ENCODE measurements at places on chromosomes 1 and 21.

GRCh38 chr21:15722591-15723324 is 7.0 kb upstream of the USP25 start:
- DNase-seq: no peak

- no peak for DNase-seq
Observed at GRCh38 chr1:51131185-51131584, 29.2 kb downstream of the C1orf185 start.

DNA sequence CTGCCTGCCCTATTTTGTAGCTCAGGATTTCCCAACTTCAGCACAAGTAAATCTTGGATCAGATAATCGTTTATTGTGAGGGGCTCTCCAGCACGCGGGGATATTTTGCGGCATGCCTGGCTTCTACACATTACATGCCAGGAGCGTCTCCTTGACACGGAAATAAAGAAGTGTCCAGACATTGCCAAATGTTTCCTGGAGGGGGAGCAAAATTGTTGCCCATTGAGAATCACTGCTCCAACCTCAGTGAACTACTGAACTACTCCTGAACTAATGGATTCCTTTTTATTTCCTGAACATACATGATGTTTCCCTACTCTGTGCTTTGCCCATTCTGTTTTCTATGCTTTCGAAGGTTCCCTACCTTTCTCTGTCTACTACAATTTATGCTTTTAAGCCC is 1359.1 kb upstream of the ADGRL2 start:
- DNase-seq: no peak

DNA sequence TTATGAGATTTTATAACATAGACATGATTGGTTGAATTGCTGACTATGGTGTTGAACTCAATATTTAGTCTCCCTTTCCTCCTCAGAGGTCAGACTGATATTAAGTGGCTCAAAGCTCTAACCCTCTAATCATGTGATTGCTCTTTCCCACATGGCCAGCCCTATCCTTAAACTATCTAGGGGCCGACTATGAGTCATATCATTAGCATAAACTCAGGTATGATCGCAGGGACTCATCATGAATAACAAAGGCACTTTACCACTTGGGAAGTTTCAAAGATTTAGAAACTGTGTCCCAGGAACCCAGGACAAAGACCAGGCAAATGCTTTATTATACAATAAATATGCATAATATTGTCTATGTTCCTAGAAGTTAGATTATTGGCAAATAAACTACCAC is 894.6 kb upstream of the NEGR1 start:
- DNase-seq: no peak

DNA sequence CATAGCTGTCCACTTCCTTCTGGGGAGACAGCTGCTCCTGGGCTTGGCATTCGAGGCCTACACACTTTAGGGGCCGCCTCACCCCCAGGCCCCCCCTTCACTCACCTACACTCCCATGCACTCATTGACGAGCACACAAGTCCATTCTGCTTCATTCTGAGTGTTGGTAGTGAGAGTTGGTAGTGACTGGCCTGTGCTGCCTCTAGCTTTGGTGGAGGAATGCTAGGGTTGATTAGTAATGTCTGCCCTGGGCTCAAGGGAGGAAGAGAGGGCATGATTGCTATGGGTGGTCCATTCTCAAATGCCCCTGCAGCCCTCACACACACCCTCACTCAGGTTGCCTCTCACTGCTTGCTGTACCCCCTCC is 30.4 kb downstream of the TRIM11 start:
- DNase-seq: no peak

DNA sequence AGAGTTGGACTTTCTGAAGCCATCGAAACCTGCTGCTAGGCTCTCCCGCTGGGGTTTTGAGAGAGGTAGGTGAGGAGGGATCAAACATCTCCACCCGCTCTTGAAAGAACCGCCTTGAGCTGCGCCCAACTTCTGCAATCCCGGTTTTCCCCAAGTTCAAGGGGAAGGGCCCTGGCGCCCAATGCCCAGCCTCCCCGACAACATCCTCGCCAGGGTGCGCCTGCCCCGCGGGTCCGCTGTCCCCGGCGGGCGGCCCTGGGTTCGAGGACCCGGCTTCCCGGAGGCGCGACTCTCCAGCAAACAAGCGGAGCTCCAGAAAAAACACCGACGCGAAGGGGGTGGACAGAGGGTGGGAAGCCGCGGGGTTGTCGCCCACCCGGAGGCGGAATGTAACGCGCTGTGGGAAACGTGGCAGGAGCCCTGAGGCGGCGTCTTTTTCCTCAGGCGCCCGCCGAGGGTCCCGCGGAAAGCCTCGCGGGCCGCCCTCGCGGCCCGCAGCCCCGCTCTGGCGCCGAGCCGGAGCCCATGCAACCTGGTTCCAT is 607 bp downstream of the BTG3 start:
- DNase-seq: peak; percentile 32

DNA sequence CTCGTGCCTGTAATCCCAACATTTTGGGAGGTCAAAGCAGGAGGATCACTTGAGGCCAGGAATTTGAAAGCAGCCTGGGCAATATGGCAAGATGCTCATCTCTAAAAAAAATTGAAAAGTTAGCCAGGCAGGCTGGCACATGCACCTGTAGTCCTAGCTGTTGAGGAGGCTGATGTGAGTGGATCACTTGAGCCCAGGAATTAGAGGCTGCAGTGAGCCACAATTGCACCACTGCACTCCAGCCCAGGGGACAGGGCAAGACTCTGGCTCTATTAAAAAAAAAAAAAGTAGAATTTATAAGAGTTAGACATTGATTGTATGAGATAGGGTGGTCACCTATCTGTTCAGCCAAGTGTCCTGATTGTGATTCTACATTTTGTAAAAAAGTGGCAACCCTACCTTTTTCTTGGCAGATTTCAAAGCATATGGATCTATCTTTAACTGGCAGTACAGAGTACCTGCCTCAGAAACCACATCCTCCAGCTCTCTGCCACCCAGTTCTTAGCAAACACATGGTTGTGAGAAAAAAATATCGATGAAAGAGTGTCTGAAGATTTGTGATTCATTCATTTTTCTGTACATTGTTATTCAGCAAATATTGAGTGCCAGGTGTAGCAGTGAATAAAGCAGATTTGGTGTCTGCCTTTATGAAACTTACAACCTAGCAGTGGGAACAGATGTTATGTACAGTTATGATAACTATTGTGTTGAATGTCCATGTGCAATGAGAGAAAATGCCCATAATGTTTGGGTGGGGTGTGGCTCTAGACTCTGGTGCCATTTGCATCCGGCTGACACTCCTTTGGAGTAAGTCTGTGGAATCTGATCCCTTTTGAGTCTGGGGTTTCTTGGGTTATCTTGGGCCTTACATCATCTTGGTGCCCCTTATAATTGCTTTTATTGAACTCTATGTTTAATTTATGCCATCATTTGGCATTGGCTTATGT is 82.5 kb downstream of the ST3GAL3 start:
- DNase-seq: no peak

DNA sequence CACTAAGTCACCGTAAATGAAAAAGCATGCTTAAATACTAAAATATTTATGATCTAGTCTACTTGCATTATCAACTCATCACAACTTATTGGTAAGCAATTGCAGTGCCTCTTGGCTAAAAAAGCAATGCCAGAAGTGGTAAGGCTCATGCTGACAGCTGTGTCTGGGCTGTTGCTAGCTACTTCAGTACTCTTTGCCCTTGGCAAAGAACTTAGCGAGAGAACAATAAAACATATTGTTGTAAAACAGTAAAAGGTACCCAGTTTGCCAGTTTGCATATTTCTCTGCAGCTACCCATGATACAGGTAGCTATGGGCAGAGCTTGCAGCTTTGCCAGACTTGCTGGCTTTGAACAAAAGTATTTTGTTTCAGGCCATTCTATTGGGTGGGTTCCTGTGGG is 73.1 kb downstream of the ATP6V1G3 start:
- no peak for DNase-seq

DNA sequence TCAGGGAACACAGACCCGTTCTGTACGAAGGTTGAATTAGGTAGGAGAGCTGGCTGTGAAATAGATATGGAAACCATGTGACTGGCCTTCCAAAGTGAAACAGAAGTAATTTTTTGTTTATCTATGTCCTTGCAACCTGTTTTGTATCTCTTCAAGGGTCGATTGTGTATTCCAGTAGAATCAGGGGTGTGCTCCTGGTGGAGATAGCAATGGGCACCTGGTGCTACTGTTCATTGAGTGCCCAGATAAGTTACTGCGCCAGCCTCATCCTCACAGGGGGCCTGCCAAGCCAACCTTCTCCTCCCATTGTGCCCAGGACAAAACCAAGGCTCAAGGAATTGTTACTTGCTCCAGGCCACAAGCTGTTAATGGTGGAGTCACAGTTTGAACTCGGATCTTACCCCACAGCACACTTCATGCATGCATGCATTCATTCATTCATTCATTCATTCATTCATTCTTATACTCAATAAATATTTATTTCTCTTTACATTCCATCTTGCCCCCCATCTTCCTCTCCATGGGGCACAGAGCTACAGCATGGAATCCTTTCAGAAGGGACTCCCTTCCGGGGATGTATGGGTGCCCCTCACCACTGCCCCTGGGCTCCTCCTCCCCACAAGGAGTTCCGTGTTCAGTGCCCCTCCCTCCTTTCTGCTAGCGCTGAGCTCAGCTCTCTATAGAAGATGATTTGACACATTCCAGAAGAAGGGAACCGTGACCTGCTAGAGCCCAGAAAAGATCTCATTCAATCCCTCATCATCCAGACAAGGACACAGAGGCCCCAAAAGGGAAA is 24.0 kb downstream of the ADORA1 start:
- DNase-seq: no peak

DNA sequence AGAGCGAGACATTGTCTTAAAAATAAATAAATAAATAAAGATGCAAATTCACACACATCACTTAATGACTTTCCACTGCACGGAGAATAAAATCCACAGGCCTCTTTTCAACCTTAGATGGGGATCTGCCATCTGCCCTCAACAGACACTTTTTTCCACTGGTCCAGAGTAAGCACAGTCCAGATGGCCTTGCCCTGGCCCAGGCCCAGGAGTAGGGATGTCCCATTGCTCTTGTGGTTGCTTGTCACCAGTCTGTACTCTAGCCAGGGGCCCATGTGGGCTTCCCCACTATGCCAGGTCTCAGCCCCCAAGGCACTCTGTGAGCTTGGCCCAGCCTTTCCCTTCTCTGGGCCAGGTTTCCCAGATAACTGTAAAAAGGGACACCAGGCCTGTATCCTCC is 17.4 kb downstream of the PLOD1 start:
- no peak for DNase-seq

- no peak for DNase-seq
Observed at GRCh38 chr1:186662752-186663151, 17.5 kb downstream of the PTGS2 start.

GRCh38 chr1:228990906-228991569 is 255.8 kb downstream of the RHOU start:
- DNase-seq: no peak

GRCh38 chr1:187474336-187474735 is 645.6 kb downstream of the PLA2G4A start:
- no peak for DNase-seq

- peak; percentile 90 for DNase-seq
Observed at GRCh38 chr1:146036965-146037646, 15.6 kb upstream of the HJV start.

GRCh38 chr1:233863901-233864545 is 40.5 kb upstream of the SLC35F3 start:
- DNase-seq: no peak

GRCh38 chr21:36757196-36757595 is 58.3 kb downstream of the SIM2 start:
- no peak for DNase-seq

DNA sequence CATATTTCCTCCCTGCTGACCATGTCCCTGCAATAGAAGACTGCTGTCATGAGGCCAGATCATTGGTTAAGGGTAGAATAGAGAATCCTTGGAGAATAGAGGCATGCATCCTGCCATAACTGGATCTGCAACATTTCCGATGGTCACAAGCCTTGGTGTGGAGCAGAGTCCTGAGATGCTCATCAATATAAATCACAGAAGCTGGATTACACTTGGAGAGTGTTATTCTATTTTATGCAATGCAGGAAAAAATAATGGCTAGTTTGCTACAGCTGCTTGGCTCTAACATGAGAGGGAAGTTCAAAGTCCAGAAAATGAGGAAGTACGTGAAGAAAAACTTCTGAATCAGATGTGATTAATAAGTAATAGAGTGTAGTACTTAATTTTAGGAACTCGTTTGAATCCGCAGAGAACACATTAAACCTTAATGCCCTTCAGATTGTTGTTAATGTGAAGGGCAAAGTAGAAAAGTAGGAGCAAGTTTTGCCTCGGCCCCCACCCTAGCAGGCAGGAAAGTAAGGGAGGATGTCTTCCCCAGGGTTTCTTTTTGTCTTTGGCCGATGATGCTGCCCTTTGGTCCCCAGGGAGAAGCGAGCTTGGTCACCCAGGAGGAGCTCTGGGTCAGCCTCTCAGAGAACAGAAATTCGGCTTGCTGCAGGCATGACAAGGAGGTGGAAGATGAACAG is 59.5 kb downstream of the KCNK1 start:
- no peak for DNase-seq

- no peak for DNase-seq
Observed at GRCh38 chr1:109937738-109938137, 27.1 kb downstream of the CSF1 start.

DNA sequence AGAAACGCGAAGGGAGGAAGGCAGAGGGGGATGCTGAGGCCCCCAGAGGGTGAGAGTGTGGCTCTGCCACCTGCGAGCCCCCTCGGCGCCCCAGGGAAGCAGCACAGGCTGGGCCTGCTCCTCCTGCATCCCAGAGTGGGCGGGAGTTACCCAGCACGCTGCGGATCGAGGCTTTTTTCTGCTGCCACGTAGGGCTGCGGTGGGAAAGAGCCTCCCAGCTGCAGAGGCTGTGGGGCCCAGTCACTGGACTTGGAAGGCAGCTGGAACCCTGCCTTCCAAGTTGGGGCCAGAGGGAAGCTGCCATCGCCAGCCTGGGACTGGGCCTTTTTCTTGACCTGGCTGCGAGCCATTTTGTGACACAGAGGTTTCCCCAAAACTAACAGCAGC is 2.3 kb upstream of the GRIK3 start:
- no peak for DNase-seq

DNA sequence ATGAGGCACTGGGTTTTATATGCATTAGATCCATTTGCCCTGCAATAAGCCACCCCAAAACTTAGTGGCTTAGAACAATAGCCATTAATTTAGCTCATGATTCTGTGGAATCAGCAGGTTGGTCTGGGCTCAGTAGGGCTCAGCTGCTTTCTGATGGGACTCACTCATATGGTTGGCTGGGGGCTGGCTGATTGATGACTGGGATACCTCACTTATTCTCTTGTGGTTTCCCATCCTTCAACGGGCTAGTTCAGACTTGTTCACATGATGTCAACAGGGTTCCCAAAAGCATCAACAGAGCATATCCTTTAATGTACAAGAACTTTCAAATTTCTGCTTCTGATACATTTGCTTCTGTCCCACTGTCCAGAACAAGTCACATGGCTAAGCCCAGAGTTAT is 43.2 kb downstream of the DNM3 start:
- no peak for DNase-seq

DNA sequence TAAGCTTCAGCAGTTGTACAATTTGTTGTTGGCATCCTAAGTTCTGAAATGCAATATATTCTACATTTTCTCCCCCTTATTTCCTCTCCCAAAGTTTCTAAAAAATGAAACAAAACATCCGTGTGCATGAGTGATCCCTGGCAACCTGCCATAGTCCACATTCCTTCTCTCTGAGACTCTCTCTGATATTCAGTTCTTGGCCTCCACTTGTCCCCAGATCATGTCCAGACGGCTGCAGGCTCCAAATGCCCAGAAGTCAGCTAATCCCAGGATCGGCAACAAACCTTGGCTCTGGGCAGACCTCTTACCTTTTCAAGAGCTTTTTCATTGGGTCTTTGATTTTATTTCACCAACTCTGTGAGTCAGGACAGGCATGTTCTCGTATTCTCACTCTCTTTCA is 187.8 kb downstream of the ETS2 start:
- DNase-seq: no peak

- DNase-seq: no peak
Observed at GRCh38 chr21:45736690-45737484, 93.4 kb downstream of the PCBP3 start.

Measured in stimulated activated CD4-positive, alpha-beta T cell treated with anti-CD3 and anti-CD28 coated beads, Interleukin-2, amount 100 ng/mL, for 24 hours (primary cell).